ENCODE measurements at places on chromosomes 3 and 15. TPM values are rescaled to one million over a fixed set of nuclear protein-coding genes. Genes with fewer than 3 reads are reported as not detected.

DNA sequence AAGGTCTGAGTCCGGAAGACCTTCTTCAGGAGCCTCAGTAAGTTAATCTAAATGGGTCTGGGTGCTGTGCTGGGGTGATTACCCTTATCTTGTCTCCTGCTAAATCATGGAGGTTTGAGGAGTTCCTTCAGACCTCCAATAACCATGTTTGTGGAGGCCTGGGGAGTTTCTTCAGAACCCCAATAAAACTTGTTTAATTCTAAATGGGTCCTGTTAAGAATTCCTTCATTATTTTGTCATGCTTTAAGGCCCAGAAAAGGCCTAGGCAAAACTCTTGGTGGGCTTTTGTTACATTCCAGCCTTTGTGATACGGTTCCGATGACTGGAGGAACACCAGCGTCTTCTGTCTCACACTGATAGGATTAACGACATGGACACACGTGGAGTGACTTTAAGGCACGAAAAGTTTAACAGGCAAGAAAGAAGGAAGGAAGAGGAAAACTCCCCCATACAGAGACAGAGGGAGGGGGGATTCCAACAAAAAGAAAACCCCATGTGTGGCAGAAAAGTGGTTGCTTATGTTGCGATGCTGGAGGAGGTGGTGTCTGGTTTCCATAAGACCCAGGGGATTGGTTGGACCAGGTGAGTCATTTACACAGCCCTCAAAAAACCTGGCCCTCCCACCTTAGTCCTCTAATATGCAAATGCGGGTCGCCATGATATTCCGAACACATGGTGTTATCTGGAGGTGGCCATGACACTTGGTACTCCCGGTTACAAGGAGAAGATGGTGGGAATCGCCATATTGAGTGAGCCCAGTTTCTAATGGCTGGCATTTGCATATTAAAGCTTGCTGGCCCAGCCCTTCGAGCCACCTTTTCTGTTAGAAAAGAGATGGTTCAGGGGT is 72.6 kb upstream of the MFGE8 start:
- H3K4me1 ChIP-seq, result peaks cover 8% of the 10 kb centered on the region
- H3K27me3 ChIP-seq, result no peaks in the 10 kb centered on the region
- DNase-seq, result no peak

DNA sequence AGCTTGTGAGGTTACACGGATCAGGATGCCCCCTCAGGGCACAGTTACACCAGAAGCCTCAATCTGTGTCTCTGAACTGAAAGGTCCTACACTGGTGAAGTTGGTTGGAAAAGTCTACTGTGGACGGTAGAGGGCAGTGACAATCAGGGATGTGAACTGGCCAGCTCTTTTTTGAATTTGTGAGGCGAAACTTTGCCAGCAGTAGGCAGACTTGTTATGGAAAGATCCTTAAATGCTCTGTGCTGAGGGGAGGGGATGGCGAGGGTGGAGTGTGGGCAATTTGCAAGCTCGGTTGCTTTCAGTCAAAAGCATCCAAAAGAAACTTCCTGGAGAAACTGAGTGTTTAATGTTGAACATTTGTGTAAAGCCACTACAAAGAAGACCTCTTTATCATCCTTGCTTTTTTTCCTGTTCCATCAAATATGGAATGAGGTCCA is 127.4 kb upstream of the ABHD17C start:
- no peaks in the 10 kb centered on the region for H3K4me1 ChIP-seq
- no peaks in the 10 kb centered on the region for H3K27me3 ChIP-seq
- H3K4me3 ChIP-seq, result no peak overlapping the region
- H3K27ac ChIP-seq, result no peak overlapping the region

DNA sequence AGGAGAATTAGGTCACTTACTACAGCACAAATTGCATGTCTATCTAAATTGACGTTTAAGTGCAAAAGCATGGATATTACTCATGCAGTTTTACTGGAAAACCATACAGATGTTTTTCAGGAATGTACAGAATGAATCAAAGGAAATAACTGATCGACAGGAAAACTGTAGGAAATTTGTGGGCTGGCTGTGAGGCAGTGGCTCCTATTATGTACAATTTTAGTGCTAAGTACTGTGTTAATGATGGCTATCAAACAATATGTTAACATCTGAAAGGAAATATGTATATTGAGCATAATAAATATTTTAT is 6.9 kb downstream of the NUDT16 start:
- H3K27me3 ChIP-seq, result no peaks in the 10 kb centered on the region
- no peak for DNase-seq
- H3K4me3 ChIP-seq, result no peak overlapping the region

- peaks cover 14% of the 10 kb centered on the region for H3K27me3 ChIP-seq
- no peaks in the 10 kb centered on the region for H3K4me1 ChIP-seq
- H3K4me3 ChIP-seq, result no peak overlapping the region
- no peaks in the 10 kb centered on the region for H3K36me3 ChIP-seq
These were observed 10.8 kb upstream of the LRRC15 start for GRCh38 chr3:194380326-194380725.

DNA sequence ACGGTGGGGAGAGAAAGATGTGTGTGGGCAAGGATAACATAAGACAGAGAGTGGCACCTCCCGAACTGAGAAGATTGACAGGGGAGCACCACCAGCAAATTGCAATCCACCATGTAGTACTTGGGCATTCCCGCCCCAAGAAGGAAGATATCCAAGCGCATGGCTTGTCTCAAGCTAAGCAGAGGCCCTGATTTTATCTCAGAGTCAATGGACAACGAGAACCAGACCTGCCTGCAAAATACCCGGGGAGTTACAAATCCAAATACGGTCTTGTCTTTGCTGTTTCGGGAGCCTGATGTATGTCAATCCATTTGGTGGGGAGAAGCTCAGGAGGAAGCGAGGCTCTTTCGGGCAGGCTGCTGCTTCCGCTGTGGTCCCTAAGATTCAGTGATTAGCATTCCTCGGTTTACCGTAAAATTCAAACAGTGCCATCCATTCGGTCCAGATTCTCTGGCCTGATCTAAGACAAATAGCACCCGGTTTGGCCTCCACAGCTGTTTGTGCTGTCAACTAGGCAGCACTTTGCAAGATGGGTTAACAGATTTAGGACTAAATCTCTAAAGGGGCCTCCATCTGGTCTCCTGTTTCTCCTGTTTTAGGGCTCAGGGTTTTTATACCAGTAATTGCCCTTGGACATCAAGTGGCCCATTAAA is 97.7 kb upstream of the WNT5A start:
- no peaks in the 10 kb centered on the region for H3K36me3 ChIP-seq
- no peaks in the 10 kb centered on the region for H3K4me1 ChIP-seq
- no peak overlapping the region for H3K27ac ChIP-seq
- DNase-seq, result no peak

GRCh38 chr15:45919806-45920205 is 285.0 kb downstream of the SQOR start:
- no peaks in the 10 kb centered on the region for H3K4me1 ChIP-seq
- H3K4me3 ChIP-seq, result no peak overlapping the region
- DNase-seq, result no peak
- H3K36me3 ChIP-seq, result no peaks in the 10 kb centered on the region
- no peak overlapping the region for H3K27ac ChIP-seq

GRCh38 chr15:51883271-51883837 is 53.9 kb downstream of the TMOD3 start:
- H3K27me3 ChIP-seq, result no peaks in the 10 kb centered on the region
- H3K36me3 ChIP-seq, result no peaks in the 10 kb centered on the region
- no peak overlapping the region for H3K4me3 ChIP-seq
- no peak overlapping the region for H3K27ac ChIP-seq
- DNase-seq, result no peak

DNA sequence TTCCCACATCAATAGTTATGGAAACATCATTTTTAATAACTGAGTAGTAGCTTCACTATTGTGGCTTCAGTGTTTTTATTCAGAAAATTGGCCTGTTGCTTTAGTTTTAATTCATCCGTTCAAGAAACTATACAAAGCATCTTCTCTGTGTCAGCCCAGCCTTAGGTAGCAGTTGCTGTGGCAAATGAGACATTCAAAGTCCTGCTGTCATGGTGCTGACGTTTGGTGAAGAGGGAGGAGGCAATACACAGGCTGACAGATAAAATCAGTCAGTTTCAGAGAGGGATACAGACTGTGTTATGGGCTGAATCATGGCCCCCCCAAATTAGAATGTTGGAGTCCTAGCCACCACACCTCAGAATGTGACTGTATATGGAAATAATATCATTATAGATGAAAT is 56.5 kb downstream of the SLC7A14 start:
- no peaks in the 10 kb centered on the region for H3K36me3 ChIP-seq
- no peak for DNase-seq
- no peak overlapping the region for H3K4me3 ChIP-seq

DNA sequence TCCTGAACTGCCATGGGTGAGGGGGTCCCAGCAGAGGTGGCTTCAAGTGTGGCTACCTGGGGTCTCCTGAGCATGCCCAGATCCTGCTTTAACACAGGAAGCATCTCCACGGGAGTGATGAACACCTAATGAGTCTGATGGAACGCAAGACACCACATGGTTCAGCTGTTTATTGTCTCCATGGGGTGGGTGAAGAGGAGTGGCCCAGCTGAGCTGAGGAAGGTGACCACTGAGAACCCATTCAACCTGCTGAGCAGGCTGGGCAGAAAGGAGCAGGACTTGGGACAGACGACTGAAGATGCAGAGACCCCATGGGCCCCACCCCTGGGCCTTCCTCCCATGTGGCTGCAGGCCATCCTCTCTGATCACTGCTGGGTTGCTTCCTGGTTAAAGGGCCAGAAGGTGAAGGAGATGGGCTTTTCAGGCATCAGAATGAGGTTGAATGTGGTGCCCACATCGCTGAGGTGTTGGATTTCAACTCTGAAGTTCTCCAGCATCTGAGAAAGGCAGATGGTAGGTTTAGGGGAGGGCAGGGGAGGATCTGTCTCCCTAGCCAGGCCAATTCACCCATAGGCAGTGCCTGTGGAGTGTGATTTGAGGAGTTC is 29.7 kb downstream of the CYP11A1 start:
- H3K4me1 ChIP-seq, result no peaks in the 10 kb centered on the region
- H3K27me3 ChIP-seq, result no peaks in the 10 kb centered on the region
- no peak for DNase-seq
- no peak overlapping the region for H3K4me3 ChIP-seq
- H3K36me3 ChIP-seq, result no peaks in the 10 kb centered on the region

DNA sequence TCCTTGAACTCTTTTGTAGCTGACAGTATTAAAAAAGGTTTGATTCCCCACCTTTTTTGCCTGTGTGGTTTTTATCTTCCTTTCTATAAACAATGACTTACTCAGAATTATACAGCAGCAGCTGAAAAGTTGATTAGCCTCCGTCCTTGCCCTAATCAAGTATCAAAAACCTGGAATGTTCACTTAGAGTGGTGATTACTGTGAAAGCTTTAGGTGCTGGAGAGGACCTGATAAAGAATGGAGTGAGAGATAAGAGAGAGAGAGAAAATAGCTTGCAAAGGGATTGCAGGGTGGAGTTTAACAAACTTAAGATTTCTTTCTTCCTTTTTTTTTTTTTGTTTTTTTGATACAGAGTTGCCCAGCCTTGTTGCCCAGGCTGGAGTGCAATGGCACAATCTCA is 6.7 kb downstream of the CGNL1 start:
- no peaks in the 10 kb centered on the region for H3K36me3 ChIP-seq
- H3K27me3 ChIP-seq, result peaks cover 7% of the 10 kb centered on the region
- no peak for DNase-seq
- H3K4me3 ChIP-seq, result no peak overlapping the region
- no peak overlapping the region for H3K27ac ChIP-seq

- no peaks in the 10 kb centered on the region for H3K36me3 ChIP-seq
- H3K4me3 ChIP-seq, result no peak overlapping the region
- DNase-seq, result no peak
- no peak overlapping the region for H3K27ac ChIP-seq
- H3K4me1 ChIP-seq, result no peaks in the 10 kb centered on the region
These were observed 20.3 kb upstream of the EPB42 start for GRCh38 chr15:43241100-43241499.

DNA sequence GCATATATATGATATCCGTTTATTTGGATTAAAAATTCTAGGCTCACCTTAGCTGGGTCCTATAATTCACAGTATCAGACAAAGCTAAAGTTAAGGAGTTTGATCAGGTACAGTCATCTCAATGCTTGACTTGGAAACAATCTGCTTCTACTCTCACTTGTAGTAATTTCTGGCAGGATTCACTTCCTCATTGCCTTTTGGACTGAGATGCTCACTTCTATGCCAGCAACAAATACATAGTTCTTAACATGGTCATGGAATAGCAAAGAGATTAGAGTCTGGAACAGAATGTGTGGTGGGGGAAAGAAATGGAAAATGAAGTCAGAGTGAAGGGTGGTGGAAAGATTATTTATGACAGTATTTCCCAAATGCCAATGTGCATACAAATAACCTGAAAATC is 693.6 kb downstream of the CADM2 start:
- no peaks in the 10 kb centered on the region for H3K36me3 ChIP-seq
- H3K27ac ChIP-seq, result no peak overlapping the region
- no peaks in the 10 kb centered on the region for H3K4me1 ChIP-seq
- no peak for DNase-seq

- H3K36me3 ChIP-seq, result peaks cover 6% of the 10 kb centered on the region
- no peaks in the 10 kb centered on the region for H3K4me1 ChIP-seq
- no peak overlapping the region for H3K27ac ChIP-seq
- DNase-seq, result no peak
These were observed 26.9 kb downstream of the PRKAR2A start for GRCh38 chr3:48820612-48821324.

DNA sequence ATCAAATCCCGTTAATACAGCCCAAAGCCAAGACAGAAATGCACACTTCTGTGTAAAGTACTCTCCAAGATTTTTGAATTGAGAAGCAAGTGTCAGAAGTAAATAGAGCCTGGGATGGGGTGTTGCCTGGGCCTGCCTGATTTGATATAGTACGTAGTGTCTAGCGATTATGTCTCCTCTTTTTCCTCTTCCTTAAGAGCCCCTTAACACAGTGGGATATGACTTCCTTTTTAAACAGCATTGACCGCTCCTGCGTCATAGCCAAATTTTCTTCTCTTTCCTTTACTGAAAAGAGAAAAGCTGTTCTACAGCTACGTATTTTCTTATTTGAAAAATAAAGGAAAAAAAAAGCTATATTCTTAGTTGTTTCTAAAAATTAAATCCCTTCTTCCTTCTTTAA is 97.7 kb downstream of the PLCL2 start:
- no peak overlapping the region for H3K27ac ChIP-seq
- no peaks in the 10 kb centered on the region for H3K4me1 ChIP-seq
- H3K27me3 ChIP-seq, result no peaks in the 10 kb centered on the region
- DNase-seq, result no peak
- H3K36me3 ChIP-seq, result no peaks in the 10 kb centered on the region

DNA sequence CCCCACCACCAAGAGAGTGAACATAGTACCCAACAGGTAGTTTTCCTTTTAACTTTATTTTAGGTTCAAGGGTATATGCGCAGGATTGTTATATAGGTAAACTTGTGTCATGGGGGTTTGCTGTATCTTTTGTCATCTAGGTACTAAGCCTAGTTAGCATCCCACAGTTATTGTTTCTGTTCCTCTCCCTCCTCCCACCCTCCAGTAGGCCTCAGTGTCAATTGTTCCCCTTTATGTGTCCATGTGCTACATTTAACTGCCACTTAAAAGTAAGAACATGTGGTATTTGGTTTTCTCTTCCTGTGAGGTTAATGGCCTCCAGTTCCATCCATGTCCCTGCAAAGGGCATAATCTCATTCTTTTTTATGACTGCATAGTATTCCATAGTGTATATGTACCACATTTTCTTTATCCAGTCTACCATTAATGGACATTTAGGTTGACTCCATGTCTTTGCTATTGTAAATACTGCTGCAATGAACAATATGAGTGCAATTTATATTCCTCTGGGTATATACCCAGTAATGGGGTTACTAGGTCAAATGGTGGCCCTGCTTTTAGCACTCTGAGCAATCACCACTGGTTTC is 66.2 kb downstream of the ST3GAL6 start:
- H3K27me3 ChIP-seq, result no peaks in the 10 kb centered on the region
- no peaks in the 10 kb centered on the region for H3K4me1 ChIP-seq
- H3K27ac ChIP-seq, result no peak overlapping the region

The MEGF11 gene
- total RNA-seq, result 0.87 TPM

The GABRG3 gene
- total RNA-seq, result not detected

The FBXO22 gene
- total RNA-seq, result 13.3 TPM

The LRRIQ4 gene
- not detected for total RNA-seq

Measured in tibial nerve (tissue), 4 donors.